ENCODE measurements at places on chromosomes 4 and X.

DNA sequence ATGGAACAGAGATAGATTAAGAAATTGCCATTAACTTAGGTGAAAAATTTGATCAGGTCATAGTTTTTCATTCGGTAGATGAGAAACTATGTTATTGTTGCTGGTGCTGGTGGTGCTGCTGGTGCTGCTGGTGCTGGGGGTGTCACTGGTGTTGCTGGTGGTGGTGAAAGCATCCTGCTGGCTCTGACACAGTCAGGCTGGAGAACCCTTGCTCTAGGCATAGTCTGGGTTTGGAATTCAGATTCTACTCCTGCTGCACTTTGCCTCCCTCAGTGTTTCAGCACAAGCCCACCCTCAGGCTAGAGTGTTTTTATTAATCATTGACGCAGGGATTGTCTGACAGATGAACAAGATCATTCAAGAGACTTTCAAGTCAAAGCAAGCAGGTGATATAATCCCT, 80.2 kb downstream of the USP46 start:
- DNase-seq, result no peak

DNA sequence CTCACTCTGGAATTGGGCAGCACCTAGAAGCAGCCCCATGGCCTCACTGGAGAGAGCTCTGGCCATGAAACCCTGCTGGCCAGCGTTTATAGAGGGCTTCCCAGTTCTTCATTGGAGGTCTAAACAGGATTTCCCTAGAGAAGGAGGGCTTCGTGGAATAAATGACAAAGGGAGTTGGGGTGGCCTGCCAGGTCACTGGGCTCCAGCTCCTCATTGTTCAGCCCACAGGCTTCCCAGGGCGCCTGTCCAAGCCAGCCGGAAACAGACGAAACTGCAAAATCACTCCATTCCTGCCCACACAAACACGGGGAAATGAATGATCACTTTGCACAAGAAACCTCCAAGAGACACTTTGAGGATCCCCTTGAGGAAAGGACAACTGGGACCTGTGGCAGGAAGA, 189.7 kb downstream of the TSPAN5 start:
- no peak for DNase-seq

- DNase-seq, result no peak
These were observed 323.4 kb downstream of the PCDH7 start for GRCh38 chr4:31043382-31044062.

- no peak for DNase-seq
These were observed 298.4 kb downstream of the RAPGEF2 start for GRCh38 chr4:159401226-159401712.

DNA sequence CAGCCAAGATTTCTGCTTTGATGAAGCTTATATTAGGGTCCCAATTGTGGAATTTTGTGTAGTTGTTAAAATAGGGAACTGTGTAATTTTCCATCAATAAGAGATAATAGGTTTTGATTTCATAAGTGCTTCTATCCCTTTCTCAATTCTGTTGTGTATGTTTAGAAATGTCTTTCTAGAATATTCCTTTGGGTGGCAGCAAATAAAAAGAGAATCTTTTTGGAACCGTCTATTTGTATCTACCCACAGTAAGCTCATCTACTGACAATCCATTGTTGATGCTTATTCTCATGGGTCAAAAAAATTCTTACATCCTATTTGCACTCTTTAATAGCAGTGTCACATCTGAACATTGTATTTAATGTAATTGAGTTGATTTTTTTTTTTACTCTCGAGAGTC, 61.7 kb downstream of the TMA16 start:
- no peak for DNase-seq

- no peak for DNase-seq
These were observed 12.2 kb upstream of the EDA start for GRCh38 chrX:69603566-69604194.

DNA sequence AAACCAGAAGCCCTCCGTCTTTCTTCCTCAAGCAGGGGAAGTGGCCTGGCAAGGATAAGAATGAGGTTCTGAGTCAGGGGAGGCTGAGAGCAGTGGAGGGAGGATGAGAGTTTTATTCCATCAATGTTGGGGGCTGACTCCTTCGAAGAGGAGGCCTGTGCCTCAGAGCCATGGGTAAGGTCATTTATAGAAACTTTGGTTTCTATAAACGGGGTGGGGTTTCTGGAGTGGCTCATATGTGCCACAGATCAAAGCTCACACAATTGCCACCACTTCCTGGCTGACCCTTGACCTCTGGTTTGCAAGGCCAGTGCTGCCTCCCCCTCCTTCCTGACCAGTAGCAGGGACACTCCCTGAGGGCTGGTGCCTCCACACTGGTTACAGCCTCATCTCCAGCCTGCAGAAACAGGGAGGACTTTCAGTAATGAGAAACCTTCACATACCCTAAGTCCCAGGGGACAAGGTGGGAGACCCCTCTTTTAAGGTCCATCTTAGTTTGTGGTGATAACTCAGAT, 166.0 kb downstream of the PDGFRA start:
- no peak for DNase-seq

DNA sequence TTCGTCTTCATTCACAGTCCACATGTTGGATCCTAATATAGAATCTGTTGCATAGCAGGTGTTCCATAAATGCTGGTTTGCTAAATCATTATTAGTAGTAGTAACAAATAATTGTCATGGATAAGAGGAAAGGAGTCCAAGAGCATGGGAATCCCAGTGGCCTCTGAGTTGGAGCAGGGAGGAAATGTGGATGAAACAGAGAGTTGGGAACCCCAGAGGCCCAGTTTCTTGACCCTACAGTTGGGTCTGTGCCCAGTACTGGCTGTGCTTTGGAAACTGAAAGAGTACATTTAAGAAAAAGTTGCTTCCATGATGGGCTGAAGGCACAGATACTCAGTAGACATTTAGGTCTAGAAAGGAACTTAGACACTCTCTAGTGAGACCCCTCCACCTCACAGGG, 149.4 kb upstream of the PSAPL1 start:
- no peak for DNase-seq

DNA sequence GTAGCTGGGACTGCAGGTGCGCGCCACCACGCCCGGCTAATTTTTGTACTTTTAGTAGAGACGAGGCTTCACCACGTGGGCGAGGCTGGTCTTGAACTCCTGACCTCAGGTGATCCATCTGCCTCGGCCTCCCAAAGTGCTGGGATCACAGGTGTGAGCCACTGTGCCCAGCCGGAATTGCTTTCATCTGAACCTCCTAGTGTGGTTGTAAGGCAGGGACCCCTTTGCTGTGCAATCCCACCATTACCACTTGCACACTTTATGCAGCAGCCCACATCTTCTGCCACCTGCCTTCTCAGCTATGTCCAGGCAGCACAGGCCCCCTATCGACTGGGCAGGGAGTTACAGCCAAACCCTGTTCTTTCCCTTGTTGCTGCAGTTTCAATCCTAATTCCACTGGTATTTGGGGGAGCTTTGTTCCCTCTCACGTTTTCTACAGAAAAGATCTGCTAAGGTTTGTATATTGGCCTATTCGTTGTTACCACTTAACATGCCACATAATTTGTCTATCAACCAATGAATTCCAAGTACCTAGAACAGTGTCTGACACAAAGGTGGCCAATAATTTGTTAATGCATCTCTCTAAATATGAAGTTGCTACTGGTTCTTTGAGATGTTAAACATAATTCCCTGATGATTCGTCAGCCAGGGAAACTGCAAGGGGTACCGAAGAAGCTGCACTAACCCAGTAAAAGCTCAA, 6.5 kb downstream of the RPL39 start:
- DNase-seq, result no peak

DNA sequence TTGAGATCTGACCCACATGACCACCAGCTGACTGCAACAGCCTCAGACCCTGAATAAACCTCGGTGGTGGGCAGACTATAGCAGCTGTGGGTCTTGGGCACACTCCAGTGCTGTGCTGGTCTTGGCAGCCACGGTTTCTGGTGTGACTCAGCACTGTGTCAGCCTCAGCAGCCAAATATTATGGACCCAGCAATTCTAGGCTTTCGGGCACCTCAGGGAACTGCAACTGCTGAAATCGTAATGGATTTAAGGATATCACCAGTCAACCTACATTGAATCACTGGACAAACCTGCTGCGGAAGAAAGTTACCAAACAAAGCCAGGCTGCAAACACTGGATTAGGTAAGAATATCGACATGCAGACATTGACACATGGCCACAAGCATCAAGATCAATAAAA, 10.5 kb upstream of the UBE2NL start:
- no peak for DNase-seq

- DNase-seq, result no peak
These were observed 181.8 kb downstream of the DCLK2 start for GRCh38 chr4:150259861-150260567.

DNA sequence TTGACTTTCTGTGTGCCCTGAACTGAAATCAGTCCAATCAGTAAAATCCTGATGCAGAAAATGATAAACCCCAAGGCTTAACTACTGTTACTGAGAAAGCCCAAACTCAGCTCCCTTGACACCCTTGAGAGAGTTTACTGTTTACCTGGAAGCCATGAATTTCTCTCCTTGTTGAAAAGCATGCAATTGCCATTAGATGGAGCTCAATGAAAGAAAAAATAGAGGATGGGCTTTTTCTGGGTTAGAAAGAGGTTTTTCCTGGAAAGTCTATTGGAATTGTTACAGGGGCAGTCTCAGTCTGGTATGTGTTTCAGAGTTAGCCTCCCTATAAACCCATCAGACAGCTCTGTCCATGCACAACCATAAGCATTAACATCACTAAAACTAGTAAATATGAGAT, 66.4 kb upstream of the C4orf54 start:
- DNase-seq, result no peak

All from non-pigmented ciliary epithelial cell (primary cell).